ENCODE measurements at places on chromosomes 6 and 20.

DNA sequence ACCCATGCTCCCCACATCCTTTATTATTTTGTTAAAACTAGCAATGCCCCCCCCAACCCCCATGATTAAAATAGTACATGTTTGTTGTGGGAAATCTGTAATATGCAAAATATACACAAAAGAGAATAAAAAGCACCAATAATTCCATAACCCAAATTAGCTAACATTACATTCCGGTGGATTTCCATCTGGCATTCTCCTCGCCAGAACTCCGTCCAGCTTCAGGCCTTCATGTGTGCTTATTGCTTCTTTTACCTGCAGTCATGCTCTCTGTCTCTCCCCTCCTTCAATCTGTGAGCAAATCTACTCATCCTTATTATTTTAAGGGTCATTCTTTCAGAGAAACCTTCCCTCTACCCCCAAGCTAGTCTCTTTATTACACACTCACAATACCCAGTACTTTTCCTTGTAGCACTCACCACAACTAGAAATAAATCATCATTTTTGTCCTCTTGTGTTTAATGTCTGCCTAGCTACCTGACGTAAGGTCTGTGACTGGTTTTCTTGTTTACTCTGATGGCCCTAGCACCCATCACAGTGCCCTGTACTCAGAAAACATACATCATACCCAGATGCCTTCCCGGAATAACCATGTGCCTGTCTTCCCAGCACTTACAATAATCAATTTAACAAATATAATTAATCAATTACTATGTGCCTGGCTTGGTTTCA lies 25.6 kb upstream of the IER3 start:
- no peak for DNase-seq

DNA sequence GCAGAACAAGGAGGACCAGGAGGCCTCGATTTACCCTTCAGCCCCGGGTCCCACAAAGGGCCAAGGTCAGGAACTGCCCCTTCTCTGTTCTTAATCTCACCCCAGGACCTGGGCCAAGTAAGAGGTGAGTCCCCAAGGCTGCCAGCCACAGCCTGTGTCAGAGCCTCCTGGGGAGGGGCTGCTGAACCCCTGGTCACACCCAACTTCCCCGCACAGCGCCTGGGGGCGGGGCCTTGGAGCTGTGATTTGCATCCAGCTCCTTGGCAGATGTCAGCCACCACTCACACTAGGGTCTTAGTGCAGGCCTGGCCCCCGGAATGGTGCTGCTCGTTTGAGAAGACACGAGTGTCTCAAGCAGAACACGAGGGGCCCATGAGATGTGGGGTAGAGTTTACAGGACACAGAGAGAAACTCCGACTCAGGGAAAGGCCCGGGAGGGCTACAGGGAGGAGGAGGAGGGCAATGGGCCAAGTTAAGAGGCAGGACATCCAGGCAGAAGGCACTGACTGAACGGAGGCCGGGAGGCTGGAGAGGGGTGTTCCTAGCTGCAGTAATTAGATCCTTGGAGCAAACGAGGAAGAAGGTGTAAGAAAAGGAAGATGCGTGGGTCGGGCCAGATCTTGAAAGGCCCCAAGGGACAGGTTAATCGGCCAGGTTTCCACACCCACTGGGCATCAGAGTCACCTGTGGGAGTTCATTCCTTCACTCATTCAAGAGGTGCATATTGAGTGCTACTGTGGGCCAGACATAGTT lies 26.9 kb downstream of the ZBP1 start:
- no peak for DNase-seq

DNA sequence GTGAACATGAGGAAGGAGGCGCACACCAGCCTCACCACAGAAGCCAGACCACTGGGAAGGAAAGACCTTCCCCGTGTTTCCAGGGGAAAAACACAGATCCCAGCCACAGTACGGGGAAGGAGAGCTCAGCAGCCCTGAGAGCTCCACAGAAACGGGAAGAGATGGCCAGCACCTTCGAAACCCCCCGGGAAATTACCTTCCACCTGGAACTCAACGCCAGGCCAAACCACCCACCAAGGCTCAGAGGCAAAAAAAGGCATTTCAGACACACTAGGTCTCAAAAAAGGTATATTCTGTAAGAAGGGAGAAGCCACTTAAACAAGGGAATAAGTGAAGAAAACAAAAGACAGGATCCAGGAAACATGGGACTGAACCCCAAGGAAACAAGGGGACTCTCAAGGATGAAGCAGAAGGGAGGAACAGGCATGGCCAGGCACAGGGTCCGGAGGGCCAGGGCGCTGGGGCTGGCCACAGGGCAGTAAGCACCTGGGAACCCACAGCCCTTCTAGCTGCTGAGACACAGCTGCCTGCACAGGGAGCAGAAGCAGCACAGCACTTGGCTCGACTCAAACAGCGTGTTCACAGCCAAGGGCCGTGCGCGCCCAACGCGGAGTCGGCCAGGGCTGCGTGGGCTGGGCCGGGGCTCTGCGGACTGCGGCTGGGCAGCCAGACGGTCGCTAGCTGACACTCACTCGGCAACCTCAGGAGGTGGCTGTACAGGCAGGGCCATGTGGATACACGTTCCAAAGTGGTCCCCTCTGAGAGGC lies 44.6 kb downstream of the TAF4 start:
- DNase-seq: no peak

DNA sequence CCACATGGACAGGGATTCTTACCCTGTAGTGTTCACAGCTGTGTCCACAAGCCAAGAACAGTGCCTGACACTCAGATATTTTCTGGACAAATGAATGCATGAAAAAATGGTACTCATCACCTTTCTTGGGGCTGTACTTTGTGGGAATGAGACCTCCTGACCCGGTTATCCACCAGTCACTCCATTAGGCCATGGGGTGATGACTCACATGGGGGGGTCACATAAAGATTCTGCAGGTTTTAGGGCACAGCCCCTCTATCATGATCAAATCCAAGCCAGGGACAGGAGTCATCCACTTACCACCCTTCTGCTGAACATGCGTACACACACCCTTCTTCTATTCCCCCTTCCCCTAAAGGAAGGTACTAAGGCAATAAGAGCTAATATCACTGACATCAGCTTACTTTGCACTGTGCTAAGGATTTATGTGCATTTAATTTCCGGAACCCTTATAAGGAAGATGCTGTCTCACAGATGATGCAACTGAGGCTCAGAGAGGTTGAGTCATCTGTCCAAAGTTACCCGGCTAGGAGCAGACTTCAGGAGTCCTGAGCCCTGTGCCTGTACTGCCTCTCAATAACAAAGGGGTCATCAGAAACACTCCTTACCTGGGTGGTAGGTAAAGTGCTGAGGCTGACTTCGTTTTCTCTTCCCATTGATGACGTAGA lies 107.8 kb downstream of the NFATC2 start:
- DNase-seq: peak; percentile 89

DNA sequence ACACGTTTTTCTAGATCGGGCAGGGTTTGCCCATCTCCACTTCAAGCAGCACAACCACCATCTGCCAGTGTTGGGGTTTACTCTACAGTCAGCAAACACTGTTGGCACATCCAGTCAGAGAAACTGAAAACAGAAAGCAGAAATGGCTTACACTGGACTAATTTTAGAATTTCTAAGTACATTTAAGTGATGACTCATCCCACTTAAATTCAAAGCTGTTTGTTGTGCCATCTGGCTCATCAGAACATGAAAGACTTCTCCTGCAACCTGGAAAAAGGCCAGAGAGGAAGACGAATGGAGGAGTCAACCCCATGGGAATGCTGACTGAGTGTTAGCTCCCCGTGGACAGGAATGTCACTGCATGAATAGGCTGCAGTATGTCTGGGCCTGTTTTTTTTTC lies 21.8 kb downstream of the FAM209B start:
- peak; percentile 99 for DNase-seq

DNA sequence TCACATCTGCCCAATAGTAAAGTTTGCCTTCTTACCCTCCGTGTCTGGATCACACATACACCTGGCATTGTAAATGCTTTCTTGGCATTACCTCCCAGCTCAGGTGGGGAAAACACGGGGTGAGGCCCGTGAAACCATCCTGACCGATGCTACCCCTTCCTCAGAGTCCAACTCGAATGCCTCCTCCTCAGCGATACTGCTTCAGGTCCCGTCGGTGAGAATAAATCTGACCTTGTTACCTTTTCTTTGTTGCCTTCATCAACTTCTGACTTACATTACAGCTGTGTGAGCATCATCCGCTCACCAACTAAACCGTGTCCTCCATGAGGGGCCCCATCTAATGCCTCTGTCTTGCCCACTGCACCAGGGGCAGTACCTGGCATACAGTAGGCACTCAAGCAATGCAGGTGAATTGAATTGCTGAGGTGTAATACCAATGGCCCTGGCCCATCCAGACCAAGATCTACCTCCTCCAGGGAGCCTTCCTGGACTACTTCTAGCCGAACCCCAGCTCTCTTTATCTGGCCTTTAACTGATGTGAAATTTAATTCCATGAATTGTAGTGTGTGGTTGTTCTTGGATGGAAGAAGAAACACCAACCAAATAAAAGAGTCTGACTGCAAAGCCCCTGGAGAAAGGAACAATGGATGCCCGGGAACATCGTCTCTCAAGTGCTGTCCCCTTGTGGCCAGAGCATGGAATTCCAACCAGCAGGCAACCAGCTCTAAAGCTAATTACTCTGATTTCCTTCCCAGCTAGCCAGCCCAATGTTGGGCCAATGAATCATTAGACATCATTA lies 141.5 kb downstream of the ANKRD60 start:
- DNase-seq: peak; percentile 78

- no peak for DNase-seq
Measured at GRCh38 chr20:47379433-47380150, 23.1 kb upstream of the ZMYND8 start.

DNA sequence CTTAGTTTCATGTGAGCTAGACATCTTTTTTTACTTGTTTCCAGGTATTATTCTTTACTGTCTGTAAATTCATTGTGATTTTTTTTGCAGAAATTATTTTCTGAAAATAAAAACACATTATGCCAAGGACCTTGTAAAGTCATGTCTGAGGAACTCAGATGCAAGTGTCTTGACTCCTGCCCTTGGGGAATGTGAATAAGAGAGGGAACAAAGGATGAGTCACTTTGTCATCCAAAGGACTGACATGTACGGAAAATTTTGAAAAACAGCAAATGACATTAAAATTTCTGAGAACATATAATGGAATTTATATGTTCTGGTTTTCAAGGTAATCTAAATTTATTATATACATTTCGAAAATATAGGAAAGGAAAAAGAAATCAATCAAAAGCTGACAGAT lies 660.4 kb downstream of the CD109 start:
- DNase-seq: peak; percentile 8

GRCh38 chr6:123323452-123324329 lies 313.1 kb downstream of the TRDN start:
- DNase-seq: peak; percentile 4

DNA sequence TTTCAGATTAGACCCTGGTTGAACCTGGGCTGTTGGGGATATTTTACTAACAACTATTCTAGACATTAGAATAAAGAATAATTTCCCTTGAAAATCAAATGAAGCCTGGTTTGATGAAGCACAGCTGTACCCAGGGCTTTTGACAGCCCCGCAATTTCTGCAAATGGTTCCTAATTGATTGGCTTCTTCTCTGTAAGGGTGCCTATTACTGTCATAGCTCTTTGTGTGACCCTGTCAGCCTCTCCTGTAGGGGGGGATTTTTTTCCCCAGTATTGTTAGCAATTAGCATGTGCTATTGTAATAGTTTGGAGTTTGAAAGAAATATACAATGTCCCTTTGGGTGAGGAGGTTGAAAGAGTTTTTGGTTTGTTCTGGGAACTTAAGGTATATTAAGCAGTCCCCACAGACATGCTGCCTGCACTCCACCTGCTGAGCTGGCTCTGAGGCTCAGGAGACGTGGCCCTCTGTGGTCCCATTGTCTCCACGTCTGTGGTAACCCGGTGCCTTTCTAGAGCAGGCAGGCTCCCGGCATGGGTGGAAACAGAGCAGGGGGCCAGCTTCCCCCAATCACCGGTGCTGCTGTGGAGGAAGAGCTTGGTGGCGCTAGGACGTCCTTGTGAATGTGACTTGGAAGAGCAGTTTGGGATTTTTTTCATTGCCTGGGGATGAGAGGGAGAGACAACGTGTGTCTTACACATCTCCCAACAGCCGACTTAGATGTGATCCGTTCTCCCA lies 47.3 kb upstream of the CLDN20 start:
- DNase-seq: no peak

GRCh38 chr6:78999737-79000136 lies 78.3 kb downstream of the PHIP start:
- no peak for DNase-seq

GRCh38 chr6:159089443-159089842 lies 44.7 kb upstream of the TAGAP start:
- no peak for DNase-seq

- DNase-seq: no peak
Measured at GRCh38 chr6:74579047-74579446, 626.8 kb downstream of the COL12A1 start.

DNA sequence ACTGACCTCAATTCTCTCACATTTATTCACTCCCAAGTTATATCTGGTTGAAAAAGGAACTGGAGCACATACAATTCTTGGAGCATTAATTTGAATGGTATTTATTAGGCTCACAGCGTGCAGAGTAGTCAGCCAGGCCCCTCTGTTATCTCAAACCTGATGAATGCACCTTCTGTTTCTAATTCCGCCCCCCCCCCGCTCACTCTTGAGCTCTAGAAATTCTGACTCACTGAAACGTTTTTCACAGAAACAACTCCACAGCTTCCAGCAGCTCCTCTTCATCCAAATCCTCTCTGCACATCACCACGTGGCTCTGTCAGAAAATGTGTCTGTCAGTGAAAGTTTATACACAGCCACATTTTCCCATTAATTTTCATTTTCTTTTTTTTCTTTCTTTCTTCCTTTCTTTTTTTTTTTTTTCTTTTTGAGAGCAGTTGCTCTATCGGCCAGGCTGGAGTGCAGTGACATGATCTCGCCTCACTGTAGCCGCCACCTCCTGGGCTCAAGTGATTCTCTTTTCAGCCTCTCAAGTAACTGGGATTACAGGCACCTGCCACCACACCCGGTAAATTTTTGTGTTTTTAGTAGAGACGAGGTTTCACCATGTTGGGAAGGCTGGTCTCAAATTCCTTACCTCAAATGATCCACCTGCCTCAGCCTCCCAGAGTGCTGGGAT lies 109.4 kb downstream of the TBXT start:
- no peak for DNase-seq

GRCh38 chr20:32019156-32019510 lies 8.9 kb downstream of the CCM2L start:
- DNase-seq: peak; percentile 40

- no peak for DNase-seq
Measured at GRCh38 chr20:46883892-46884291, 10.8 kb upstream of the EYA2 start.

DNA sequence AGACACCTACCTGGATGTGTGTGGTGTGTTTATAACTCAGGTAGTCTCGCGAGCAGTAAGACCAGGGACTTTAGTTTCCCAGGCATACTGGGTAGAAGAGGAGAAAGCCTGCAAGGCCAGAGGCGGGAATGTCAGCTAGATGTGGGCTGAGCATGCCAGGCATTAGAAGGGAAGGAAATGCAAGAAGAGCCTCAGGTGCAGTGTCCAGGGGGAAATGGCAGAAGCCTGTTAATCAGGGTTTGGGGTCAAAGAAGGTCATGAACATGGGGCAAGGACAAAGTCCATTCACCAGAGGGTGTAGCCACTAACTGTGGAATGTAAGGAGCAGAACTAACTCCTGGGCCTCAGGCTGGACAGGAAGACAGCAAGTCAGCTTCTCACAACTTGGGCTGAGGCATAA lies 305.0 kb downstream of the SMOC2 start:
- no peak for DNase-seq
